ENCODE measurements at places on chromosomes 16 and 17. TPM values are rescaled to one million over a fixed set of nuclear protein-coding genes. Genes with fewer than 3 reads are reported as not detected.

MAF gene
- 0.16 TPM for total RNA-seq

FA2H gene
- not detected for total RNA-seq

RPS6KB1 gene
- 37.9 TPM for total RNA-seq

SHISA9 gene
- total RNA-seq = not detected

PRR35 gene
- total RNA-seq = 0.18 TPM

CA7 gene
- not detected for total RNA-seq

Measured in K562 (cell line).